Regular cardiac myocyte (primary cell): ENCODE measurements at places on chromosomes 7 and 10. TPM values are rescaled to one million over a fixed set of nuclear protein-coding genes. Genes with fewer than 3 reads are reported as not detected.

The ARHGEF5 gene
- 1.1 and 2.1 TPM in 2 replicates for total RNA-seq

The FRAT1 gene
- 0.96 and 1.7 TPM in 2 replicates for total RNA-seq

The GOLGA7B gene
- under 0.01 TPM in 1 of 2 replicates, not detected in the other for total RNA-seq

The NEBL gene
- total RNA-seq = 0.19 and 1.1 TPM in 2 replicates

The FAM25C gene
- not detected in 2 replicates for total RNA-seq

The FZD8 gene
- total RNA-seq = 19.7 and 28.0 TPM in 2 replicates

The SPDYE16 gene
- total RNA-seq = 0.56 TPM in 1 of 2 replicates, not detected in the other

The DOCK1 gene
- 56.9 and 77.5 TPM in 2 replicates for total RNA-seq

The HOGA1 gene
- total RNA-seq = 0.56 and 0.58 TPM in 2 replicates

The ST8SIA6 gene
- under 0.01 TPM in 1 of 2 replicates, not detected in the other for total RNA-seq

The NCF1 gene
- not detected in 2 replicates for total RNA-seq

The TLX1 gene
- not detected in 2 replicates for total RNA-seq

The GLCCI1 gene
- total RNA-seq = 2.9 and 8.5 TPM in 2 replicates

The BRAT1 gene
- 19.2 and 25.5 TPM in 2 replicates for total RNA-seq

The LEP gene
- 8.2 TPM in 1 of 2 replicates, not detected in the other for total RNA-seq

The WEE2 gene
- not detected in 2 replicates for total RNA-seq

The SPDYE5 gene
- under 0.01 TPM in 1 of 2 replicates, not detected in the other for total RNA-seq

The PLEKHS1 gene
- not detected in 2 replicates for total RNA-seq

The LIPM gene
- total RNA-seq = not detected in 2 replicates

The AOC1 gene
- total RNA-seq = not detected in 2 replicates

The PALD1 gene
- 0.19 and 0.56 TPM in 2 replicates for total RNA-seq

The ANXA8 gene
- total RNA-seq = 0.19 and 0.28 TPM in 2 replicates

The C7orf33 gene
- total RNA-seq = not detected in 2 replicates

The FGL2 gene
- total RNA-seq = 3.1 and 10.1 TPM in 2 replicates

The TMEM236 gene
- under 0.01 TPM in 2 replicates for total RNA-seq

The EMX2 gene
- total RNA-seq = under 0.01 and 0.28 TPM in 2 replicates

The MOGAT3 gene
- total RNA-seq = not detected in 2 replicates

The PRXL2A gene
- total RNA-seq = 26.5 and 38.9 TPM in 2 replicates
